ENCODE measurements at places on chromosomes 7 and 10.

DNA sequence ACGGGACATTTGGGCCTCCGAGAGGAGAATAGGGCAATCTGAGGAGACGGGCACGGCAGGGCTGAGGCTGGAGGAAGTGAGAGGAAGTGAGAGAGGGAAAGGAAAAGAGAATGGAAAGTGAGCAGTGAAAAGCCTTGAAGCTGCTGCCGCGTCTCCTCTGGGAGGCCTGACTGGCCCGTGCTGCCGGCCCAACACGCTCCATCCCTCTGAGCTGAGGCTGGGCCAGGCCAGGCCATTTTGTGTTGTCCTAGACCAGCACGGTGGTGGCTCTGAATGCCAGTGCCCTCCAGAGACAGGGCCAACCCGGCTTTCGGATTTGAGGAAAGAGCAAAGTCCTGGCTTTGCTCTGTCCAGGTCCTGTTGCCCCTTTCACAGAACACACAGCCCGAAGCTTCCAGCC lies 361.1 kb upstream of the SHH start:
- no peak for DNase-seq

DNA sequence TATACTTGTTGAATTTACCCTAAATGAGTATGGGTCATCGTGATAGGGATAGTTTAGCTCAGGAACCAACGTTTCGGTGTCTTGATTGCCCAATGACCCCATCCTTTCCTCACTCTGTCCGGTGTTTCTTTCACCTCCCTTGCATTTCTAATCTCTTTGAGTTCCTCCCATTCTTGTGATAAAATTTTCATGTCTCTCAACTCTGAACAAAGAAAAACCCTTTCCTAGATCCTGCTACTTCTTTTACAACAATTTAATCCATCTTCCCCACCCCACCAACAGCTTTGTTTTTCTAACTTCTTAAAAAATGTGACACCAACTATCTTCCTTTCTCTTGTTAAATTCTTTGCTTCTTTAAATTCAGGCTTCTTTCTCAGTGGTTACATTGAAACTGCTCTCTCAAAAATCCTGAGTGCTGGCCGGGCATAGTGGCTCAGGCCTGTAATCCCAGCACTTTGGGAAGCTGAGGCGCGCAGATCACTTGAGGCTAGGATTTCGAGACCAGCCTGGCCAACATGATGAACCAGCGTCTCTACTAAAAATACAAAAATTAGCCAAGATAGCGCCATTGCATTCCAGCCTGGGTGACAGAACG lies 130.3 kb upstream of the MINDY3 start:
- DNase-seq: no peak

- DNase-seq: no peak
These were observed 17.5 kb downstream of the ATP6V1F start for GRCh38 chr7:128879939-128880746.

DNA sequence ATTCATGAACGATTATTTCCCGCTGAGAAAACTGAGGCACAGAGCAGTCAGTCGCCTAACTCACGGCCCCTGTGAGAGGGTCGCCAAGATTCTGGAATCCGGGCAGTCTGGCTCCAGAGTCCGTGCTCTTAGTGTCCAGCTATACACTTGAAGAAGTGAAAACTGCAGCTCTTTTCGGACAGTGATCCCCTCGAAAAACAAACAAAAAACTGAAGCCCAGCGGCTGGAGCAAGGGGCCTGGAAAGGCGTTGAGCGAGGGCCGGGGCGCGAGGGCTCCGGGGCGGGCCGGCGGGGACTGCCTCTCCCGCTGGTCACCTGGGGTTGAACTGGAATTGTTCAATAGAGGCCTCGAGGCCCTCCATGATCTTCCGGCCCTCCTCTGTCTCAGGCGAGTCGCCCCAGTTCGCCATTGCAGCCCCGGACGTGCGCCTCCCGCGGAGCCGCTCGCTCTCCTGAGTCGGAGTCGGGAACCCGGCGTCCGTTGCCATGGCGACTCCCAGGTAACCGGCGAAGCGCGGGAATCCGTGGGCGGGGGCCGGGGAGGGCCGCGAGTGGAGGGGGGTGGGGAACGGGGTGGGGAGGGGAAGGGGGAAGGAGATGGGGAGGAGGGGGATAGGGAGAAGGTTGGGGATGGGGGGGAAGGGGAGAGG lies 881 bp downstream of the C10orf67 start:
- peak; percentile 17 for DNase-seq

- no peak for DNase-seq
These were observed 11.3 kb downstream of the ASB13 start for GRCh38 chr10:5655121-5655520.

DNA sequence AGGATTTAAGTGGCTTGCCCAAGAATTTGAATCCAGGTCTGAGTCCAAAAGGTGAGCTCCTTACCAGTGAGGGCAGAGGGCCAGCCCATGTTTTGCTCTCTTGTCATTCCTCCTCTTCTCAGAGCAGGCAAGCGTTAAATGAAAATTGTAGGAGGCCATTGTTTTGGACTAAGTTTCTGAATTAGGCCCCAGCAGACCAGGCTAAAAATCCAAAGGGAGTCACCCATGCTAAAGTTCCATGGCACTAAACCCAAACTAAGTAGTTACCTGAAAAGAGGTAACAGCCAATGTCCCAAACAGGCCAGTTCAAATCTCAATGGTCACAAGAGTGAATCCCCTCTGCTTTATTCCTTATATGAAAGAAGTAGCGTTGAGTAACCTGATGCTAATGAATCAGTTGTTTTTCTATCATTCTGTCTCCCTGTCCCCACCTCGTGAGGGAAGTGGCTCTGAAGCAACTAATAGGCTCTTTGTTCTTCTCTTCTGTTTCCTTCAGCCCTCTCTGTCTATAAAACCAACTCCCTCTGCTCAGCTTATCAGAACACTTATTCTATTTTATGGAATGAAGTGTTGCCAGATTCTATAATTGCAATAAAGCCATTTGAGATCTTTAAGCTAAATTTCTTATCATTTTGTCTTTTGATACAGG lies 17.5 kb upstream of the CDH23 start:
- no peak for DNase-seq

GRCh38 chr10:61318429-61318828 lies 134.8 kb downstream of the TMEM26 start:
- DNase-seq: no peak

GRCh38 chr10:1121271-1121970 lies 65.2 kb downstream of the WDR37 start:
- no peak for DNase-seq

DNA sequence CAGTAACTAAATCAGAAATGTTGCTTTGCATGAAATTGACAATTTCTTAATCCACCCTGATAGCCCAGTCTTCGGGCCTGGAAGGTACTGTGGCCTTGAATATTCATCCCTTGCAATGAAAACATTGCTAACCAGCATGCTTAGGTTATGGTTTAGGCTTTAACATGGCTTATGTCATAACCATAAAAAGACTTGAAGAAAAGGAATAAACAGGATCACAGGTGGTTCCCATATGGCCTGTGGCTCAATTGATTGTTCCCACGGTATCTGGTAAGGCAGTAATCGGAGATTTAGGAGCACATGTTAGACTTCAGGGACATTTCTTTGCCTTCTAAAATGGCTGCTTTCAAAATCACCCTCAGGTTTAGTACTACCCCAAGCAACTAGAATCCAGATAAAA lies 139.5 kb downstream of the ST7 start:
- no peak for DNase-seq

DNA sequence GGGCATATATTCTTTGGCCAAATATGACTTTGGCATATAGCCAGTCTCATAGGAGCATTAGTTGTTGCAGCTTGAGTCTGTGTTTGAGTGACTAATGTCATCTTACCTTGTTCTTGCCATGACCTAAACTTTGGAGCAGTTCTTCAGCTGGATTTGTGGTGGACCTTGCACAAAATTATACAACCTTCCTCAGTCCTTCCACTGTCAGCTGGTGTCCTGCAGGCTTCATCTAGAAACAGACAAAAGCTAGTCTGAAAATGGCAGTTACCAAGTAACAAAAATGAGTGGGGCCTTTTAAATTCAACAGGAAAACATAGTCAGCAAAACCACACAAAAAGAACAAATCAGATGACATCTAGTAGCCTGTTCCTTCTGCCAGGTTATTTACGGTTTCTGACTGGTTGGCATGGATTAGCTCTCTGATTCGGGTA lies 59.5 kb upstream of the HECTD2 start:
- no peak for DNase-seq

GRCh38 chr7:24175603-24176002 lies 108.4 kb upstream of the NPY start:
- DNase-seq: no peak

- no peak for DNase-seq
These were observed 157.5 kb upstream of the TMEM106B start for GRCh38 chr7:12053561-12053960.

- DNase-seq: no peak
These were observed 381.3 kb downstream of the PTPRN2 start for GRCh38 chr7:158206341-158206740.

DNA sequence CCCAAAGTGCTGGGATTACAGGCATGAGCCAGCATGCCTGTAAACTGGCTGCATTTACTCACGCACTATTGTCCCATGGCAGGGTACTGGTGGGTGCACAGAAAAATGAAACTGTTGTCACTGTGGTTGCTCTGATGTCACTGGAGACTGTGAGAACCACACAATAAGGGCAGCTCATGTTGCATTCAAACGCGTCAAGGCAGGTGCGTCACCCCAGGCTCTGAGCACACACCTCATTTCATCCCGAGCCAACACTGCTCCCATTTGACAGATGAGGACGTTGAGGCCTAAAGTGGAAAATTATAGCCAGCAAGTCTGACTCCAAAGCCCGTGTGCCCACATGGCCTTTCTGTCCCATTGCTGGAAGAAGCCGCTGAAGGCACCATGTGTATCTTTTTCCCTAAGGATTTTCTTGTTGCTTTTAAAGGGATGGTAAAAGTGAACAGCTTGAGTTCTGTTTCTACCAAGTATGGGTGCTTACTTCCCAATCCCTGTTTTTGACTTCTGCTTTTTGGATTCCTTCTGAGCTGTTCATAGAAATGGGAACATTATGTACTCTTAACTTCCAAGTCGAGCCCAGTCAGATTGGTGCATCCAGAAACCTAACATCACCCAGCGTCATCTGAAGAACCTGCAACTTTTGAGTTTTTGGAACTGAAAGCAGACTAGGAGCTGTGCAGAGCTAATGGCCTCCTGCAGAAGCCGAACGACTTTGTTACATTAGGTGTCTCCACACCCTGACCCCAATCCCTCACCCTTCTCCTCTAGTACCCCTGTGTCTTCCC lies 60.1 kb upstream of the CARD11 start:
- DNase-seq: no peak

All from stimulated activated CD8-positive, alpha-beta memory T cell treated with anti-CD3 and anti-CD28 coated beads, Interleukin-12 subunit alpha, Interleukin-12 subunit beta, amount 100 ng/mL, for 4 hours (primary cell).